ENCODE measurements at places on chromosomes 5 and 9.
A peak's percentile ranks its signal among the peaks of the same experiment; 100 is the strongest.

DNA sequence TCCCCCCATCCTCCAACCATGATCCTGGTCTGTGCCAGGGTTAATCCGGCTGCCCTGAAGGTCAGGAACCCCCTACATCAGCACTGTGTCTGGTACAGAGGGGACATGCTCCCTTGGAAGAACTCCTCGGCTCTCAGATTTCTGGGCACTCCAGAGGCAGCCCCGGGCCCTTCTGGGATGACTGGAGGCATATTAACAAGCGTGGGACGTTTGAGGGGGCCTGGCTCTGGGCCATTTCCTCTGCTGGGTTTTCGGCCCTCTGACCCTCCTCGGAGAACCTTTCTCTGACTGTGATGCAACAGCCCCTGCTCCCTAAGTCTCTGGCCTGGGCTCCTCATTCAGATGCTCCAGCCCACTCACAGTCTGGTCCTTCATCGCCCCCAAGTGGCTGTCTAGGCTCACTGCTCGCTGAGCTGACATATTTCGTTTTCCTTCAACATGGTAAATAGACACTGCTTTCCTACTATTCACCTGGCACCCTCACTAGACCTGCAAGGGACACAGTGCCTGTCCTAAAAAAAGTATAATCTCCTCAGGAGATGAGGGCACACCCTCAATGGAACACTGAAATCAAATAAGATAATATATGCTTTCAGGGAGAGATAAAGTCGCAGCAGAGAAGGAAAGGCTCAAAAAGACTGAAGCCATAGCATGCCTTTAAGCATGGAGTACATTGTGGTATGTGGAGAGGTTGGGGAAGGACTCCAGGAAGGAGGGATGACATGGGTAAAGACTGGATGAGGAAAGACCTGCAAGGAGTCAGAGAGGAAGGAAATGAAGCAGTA, 404.7 kb upstream of the TRPC7 start:
- peak; percentile 78 for DNase-seq

GRCh38 chr5:143641549-143642355, 170.2 kb upstream of the HMHB1 start:
- no peak for DNase-seq

- no peak for DNase-seq
Observed at GRCh38 chr9:4228606-4229005, 71.3 kb downstream of the GLIS3 start.

GRCh38 chr9:109191746-109192145, 24.7 kb upstream of the FRRS1L start:
- no peak for DNase-seq

GRCh38 chr9:27157097-27157496, 48.1 kb downstream of the TEK start:
- DNase-seq, result no peak

GRCh38 chr5:133744051-133744959, 132.0 kb upstream of the FSTL4 start:
- no peak for DNase-seq
